Stimulated activated CD8-positive, alpha-beta memory T cell treated with anti-CD3 and anti-CD28 coated beads, Interleukin-4, amount 100 ng/mL, for 4 hours (primary cell): ENCODE measurements at places on chromosomes 7 and 10.

GRCh38 chr10:72058989-72059842, 29.1 kb downstream of the SPOCK2 start:
- peak; percentile 56 for DNase-seq

- no peak for DNase-seq
Measured at GRCh38 chr10:69733791-69734261, 67.9 kb upstream of the COL13A1 start.

- no peak for DNase-seq
Measured at GRCh38 chr10:73650537-73651331, 5.1 kb downstream of the SYNPO2L start.

- no peak for DNase-seq
Measured at GRCh38 chr7:82839555-82839954, 323.1 kb downstream of the PCLO start.

DNA sequence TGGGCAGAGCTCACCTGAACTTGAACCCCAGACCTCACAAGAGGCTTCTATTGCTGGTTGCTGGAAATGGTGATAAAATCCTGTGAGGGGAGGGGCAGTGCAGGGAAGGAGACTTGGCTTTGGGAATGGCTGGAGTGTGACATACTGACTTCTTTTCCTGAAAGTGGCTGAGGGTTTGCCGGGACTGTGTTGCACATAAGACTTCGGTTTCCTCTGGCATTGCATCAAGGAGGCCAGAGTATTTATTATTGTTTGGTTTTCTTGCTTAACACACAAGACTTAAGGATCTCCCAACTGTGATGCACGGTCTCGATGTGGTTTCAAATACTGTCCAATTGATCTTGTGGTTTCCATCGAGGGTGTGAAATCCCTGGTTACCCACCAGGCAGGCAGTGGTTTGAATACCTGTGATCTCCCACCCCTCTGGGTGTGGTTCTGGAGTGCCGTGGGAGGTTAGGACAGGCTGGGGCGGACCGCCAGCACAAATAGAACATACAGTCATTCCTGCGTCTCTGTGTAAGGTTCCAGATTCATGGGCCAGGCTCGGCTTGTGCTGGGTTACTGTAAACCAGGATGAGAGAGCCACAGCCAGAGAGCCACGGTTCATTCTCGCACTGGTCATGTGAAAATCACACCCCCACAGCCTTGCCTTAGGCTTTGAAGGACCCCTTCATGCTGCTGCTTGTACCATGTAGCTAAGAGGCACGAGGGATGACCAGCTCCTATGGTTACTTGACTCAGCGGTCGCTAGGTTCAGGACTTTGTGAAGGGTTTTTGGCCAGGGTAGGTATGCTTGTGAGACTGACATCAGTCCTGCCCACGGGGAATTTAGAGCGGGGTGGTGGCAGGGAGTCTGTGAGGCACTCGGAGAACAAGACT, 39.2 kb downstream of the WBP1L start:
- no peak for DNase-seq

GRCh38 chr10:117615649-117616048, 73.1 kb downstream of the EMX2 start:
- no peak for DNase-seq
